AG04450 (cell line): ENCODE measurements at places on chromosomes 4 and X.

GRCh38 chr4:188162698-188163097 lies 23.5 kb downstream of the TRIML1 start:
- no peak for DNase-seq

- DNase-seq, result no peak
Observed at GRCh38 chrX:31301941-31302340, 230.1 kb upstream of the FTHL17 start.

- DNase-seq, result no peak
Observed at GRCh38 chr4:130632731-130633604, 1537.0 kb downstream of the C4orf33 start.

- no peak for DNase-seq
Observed at GRCh38 chr4:132614682-132615081, 534.4 kb upstream of the PCDH10 start.

DNA sequence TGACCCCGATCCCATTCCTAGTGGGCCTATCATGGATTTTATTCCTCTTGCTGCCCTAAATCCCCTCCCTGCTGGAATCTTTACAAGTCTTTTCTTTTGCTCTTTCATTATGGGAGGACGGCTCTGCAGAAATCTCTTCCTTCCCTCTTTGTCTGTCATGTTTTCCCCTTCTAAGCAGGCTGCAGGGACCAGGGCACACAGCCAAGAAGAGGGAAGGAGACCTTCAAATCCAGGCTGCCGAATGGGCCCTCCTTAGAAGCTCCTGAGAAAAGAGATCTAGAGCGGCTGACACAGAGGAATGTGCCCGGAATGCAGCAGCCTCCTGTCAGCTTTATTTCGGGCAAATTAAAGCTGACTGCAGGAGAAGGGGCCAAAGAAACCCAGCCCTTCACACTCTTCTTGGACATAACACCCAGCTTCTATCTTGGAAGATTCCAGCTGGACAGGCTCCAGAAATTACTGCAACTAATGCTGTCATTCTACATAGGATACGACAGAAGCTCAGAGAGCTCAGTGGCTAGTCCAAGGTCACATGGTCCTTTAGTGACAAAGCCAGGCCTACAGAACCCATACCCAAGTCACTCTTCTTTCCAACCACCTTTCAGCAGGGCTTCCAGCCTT lies 187.8 kb upstream of the NHS start:
- DNase-seq, result no peak

- DNase-seq, result no peak
Observed at GRCh38 chr4:7547368-7548040, 112.8 kb upstream of the PSAPL1 start.
